Mammary epithelial cell (primary cell): ENCODE measurements at places on chromosomes 7 and 10. TPM values are rescaled to one million over a fixed set of nuclear protein-coding genes. Genes with fewer than 3 reads are reported as not detected.

The TRIL gene
- not detected in 2 replicates for total RNA-seq

The PDE1C gene
- total RNA-seq: 109 TPM

The PLEKHS1 gene
- total RNA-seq: not detected in 2 replicates

The TCAF2 gene
- total RNA-seq: 0.33 TPM

The CLDN4 gene
- 11.7 TPM for total RNA-seq

The C7orf57 gene
- 2.0 and 2.6 TPM in 2 replicates for total RNA-seq

The GSTO1 gene
- 201 and 203 TPM in 2 replicates for total RNA-seq

The KLHDC10 gene
- total RNA-seq: 23.3 TPM

The MRPL32 gene
- 29.2 TPM for total RNA-seq

The TBC1D12 gene
- 7.4 and 7.6 TPM in 2 replicates for total RNA-seq

The RBP3 gene
- total RNA-seq: not detected in 2 replicates

- no peak for DNase-seq
Observed at GRCh38 chr7:103702454-103702853, 256.4 kb upstream of the SLC26A5 start.

DNA sequence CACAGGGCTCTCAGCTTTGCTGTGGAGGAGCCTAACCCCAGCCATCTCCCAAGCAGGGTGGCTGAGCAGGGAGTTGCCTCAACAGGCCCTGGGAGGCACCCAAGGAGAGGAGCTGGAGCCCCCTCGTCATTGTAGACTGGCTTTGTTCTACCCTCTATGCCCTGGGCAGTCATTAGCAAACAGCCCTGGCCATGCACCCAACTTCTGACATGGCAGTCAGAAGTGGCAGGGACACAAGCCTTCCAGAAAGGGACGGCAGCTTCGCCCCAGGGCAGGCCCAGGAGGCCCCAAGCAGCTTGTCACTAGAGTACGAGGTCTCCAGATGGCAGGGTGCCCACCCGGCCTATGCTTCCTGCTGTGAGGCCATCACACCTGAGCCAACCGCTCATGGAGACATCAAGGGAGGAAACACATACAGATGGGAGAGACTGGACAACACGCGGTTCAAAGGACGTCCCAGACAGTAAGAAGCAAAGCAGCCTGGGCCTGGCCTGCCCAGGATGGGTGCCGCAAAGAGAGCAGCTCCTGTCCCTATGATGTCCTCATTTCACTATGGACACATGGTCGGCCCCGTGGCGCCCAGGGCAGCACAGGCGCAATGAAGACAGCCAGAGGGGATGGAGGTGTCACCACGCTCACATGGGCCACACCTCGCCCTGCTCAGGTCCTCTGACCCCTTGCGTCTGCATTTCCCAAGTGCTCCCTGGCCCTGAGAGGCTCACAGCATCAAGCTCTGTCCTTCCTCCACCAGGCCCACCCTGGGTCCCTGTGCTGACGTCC, 190.9 kb upstream of the CXCL12 start:
- no peak for DNase-seq

GRCh38 chr10:99357691-99358090, 28.5 kb downstream of the CNNM1 start:
- no peak for DNase-seq

- no peak for DNase-seq
Observed at GRCh38 chr7:44184873-44185446, 4.3 kb downstream of the GCK start.

- DNase-seq: no peak
Observed at GRCh38 chr7:138974675-138975292, 6.4 kb downstream of the KIAA1549 start.

DNA sequence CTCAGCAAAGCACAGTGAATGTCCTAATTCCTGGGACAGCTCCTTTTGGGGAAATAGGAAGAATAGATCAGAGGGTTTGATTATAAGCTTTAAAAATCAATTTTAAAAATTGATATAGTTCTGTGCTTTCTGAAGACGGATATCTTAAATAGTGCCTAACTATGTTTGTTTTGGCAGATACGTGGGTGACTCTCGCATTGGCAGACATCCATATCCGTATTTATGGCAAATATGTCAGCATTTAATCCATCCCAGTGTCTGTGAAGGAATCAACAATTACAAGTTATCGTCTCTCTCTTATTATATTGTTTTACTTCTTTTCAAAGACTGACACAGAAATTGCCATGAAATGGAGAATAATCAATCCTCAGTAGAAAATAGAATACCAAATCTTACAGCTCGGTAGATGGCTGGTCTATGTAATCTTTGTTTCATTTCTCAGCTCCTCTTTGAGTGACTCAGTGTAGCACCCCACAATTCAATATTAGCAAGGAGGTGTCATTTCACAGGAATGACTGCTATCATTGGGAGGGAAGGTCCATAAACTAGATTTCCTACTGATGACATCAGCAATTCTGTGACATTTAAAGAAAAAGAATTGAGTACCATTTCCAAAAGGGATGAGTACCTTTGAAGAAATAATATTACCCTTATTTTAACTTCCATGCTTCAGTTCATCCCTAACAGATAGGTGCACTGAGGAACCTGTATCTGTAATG, 186.4 kb upstream of the NFE2L3 start:
- no peak for DNase-seq

DNA sequence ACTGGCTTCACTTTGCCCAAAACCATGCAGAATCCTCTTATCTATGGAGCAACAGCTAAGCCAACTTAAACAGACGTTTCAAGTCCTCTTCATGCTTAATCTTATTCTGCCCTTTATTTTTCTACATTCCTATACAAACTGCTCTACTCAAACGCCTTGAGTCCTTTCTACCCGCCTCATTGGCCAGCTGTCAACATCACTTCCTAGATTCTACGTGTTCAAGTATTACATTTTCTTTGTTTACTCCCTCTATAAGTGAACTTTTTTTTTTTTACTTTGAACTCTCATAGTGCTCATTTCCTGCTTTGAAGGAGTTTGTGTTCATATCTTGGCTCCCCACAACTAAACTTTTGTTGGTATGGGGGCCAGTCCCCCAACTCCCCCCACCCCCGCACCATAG, 28.9 kb upstream of the SLC26A5 start:
- no peak for DNase-seq

- no peak for DNase-seq
Observed at GRCh38 chr10:49140304-49141177, 6.7 kb upstream of the FAM170B start.

GRCh38 chr10:107618504-107618994, 454.0 kb upstream of the SORCS1 start:
- DNase-seq: peak; percentile 24

DNA sequence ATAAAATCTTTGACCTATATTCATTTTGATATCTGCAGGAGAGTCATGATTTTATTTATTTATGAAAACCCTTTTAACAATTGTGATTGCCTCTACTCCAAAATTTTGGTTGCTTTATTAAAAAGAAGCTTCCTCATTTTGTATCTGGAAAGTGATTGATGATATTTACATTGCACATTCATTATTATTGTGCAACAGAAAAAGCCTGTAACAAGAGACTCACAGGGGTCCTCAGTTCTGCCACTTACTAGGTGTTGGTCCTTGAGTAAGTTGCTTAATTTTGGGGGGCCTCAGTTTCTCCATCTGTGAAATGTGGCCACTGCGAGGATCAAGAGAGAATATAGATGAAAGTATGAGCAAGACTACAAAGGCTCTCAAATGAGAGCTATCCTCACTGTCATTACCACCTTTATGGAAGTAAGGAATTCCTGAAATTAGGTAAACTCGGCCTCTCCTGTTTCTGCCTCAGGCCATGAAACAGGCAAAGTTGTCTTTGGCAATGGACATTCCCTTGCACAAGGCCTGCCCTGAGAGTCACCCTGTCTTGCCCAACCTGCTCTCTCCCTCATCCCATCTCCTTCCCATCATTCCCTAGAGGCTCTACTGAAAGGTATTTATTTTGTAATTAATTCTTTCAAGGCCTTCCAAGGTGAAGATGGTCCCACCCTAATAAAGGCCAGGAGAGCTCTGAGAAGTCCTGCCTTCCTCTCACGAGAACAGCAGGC, 66.1 kb upstream of the ABLIM1 start:
- DNase-seq: peak; percentile 85

- DNase-seq: no peak
Observed at GRCh38 chr7:23120106-23120505, 14.5 kb downstream of the KLHL7 start.

GRCh38 chr7:25597946-25598345, 369.7 kb upstream of the NPVF start:
- DNase-seq: no peak

GRCh38 chr10:69728335-69728870, 73.3 kb upstream of the COL13A1 start:
- peak; percentile 94 for DNase-seq

DNA sequence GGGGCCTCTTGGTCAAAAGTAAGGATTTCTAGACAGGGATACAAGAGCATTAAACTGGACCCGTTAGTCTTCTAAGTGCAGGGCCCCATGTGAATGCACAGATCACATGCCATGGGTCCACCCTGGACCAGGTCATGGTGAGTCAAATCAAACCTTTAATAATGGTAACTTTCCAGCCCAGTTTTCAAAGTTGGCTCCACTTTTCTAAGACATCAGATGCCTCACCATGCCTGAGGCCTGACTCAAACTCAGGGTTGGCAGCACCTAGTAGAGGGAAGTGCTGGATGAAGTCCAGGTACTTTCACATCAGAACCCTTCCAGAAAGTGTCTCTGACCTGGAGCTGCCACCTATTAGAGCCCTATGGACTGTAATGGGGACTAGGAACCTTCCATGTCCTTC, 9.7 kb upstream of the SMIM30 start:
- peak; percentile 63 for DNase-seq

- DNase-seq: no peak
Observed at GRCh38 chr7:143299840-143300239, 11.7 kb downstream of the CASP2 start.

DNA sequence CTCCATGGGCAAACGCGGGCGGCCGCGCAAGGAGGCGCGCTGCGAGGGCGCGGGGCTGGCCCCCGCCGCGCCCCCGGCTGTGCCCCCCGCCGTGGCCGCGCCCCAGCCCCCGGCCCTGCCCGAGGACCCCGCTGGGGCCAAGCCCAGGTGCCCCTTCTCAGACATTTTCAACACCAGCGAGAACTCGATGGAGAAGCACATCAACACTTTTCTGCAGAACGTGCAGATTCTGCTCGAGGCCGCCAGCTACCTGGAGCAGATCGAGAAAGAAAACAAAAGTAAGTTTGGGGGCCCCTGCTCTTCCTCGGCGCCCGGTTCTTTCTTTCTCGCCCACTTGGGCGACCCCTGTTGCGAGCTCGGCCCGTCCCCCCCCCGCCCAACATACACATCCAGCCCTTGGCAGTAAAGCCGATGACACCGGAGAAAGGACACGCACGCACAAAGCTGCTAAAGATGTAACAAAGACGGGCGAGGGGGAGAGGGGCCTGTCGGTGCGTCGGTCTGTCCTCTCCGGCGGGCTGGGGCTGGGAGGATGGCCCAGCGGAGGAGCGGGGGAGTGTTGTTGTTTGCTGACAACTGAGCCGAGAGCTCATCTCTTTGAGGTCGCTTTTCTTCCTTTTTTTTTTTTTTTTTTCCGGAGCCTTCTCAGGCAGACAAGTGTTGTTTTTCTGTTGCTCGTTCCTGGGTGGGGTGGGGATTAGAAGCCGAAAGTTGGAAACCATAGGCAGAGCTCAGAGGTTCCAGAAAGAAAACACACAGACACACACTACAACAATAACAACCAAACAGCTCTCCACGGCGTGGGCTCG, 604 bp downstream of the MXI1 start:
- peak; percentile 41 for DNase-seq

- no peak for DNase-seq
Observed at GRCh38 chr7:128878226-128879105, 15.8 kb downstream of the ATP6V1F start.

DNA sequence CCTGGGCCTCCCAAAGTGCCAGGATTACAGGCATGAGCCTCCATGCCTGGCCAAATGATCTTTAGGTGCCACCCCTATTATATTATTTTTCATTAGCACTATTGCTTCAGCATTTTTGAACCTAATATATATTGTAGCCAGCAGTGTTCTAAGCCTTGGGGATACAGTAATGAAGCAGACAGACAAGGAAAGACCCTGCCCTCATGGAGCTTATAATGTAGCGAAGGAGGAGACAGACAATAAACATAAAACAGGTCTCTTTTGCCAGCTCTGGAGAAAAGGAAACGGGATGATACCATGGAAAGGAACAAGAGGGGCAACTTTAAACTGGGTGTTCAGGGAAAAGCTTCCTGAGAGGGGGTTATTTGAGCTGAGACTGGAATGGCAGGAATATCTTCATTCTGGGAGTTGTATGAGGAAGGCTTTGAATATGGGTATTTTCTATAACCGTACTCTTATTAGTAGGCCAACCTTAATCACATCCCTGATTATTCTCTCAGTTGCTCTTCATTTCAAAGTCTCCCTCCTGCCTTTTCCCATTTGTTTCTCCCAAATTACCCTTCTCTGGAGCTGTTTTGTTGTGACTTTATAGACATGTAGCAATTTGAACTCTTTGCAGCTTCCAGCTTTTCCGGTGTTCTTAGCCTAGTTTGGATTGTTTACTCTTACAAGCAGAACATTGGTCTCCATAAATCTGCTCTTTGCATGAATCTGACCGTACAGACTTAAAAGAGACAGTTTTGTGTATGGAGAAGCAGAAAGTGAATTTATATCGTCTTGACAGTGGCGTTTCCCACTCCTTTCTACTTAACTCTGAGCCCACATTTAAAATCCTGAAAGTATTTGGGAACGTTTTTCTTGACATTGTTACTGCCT, 19.0 kb downstream of the PRKAR2B start:
- DNase-seq: no peak

DNA sequence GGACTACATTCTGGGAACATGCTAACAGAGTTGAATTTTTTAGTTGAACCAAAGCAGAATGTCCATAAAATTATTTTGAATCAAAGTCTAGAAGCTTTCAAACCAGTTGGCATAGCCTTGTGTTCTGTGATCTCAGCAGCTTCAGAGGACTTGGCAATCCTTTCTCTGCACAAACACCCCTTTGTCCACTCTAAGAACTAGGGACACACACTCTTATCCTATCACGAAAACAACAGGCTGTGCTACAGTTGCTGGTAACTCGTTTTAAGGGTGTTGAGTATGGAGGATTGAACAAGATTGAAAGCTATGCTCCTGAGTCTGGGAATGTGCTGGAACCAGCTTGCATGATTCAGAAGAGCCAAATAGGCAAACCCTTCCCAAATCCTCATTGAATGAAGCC, 76.4 kb upstream of the PRSS58 start:
- no peak for DNase-seq

- DNase-seq: no peak
Observed at GRCh38 chr10:97185326-97186058, at the start of gene SLIT1. Gene SLIT1, minus strand, starts transcription at chr10:97185959. Its CDS starts 285 bp downstream, at chr10:97185674.

GRCh38 chr10:125156196-125156595, 4.2 kb downstream of the CTBP2 start:
- no peak for DNase-seq
